NCI-H524 treated with DMSO at 0.1 percent for 48 hours (cell line): ENCODE measurements at places on chromosomes 12 and 14.

GRCh38 chr12:112331886-112332285 is 50.3 kb downstream of the HECTD4 start:
- no peak for DNase-seq

DNA sequence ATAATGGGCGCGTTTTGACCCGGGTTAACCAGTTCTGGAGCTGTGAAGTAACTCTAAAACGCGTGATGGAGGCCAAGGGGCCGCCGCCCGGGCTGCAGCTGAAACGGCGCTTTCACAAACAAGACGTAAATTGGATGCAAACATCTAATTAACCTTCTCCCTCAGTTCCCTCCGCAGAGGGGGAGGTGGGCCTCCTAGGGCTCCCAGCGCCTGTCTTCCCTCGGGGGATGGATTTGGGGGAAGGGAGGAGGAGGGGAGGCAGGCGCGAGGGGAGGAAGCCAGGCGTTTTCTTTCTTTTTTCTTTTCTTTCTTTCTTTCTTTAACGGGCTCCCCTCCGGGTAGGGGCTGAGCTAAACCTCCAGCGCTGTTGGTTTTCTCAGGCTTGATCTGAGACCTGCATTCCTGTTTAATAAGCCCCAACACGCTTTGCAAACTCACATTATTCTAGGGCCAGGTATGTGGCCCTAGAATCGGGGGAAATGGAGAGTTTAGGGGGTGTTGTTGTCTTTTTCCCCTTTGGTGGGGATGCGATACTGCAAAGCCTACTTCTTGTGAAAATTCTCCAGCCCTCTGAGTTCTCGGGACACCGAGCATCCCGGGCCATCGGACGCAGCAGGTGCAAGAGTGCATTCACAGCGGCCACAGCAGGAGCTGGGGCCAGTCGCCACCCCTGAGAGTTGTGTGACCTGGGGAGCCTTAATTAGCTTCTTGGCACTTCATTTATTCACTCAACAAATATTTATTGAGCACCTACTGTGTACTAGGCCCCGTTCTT is 43.6 kb upstream of the LHX5 start:
- DNase-seq: no peak

GRCh38 chr12:96901175-96901574 is 5.9 kb upstream of the NEDD1 start:
- no peak for DNase-seq

GRCh38 chr14:85417396-85417795 is 112.5 kb upstream of the FLRT2 start:
- DNase-seq: no peak

- no peak for DNase-seq
Observed at GRCh38 chr12:89454080-89454848, 70.3 kb downstream of the GALNT4 start.

DNA sequence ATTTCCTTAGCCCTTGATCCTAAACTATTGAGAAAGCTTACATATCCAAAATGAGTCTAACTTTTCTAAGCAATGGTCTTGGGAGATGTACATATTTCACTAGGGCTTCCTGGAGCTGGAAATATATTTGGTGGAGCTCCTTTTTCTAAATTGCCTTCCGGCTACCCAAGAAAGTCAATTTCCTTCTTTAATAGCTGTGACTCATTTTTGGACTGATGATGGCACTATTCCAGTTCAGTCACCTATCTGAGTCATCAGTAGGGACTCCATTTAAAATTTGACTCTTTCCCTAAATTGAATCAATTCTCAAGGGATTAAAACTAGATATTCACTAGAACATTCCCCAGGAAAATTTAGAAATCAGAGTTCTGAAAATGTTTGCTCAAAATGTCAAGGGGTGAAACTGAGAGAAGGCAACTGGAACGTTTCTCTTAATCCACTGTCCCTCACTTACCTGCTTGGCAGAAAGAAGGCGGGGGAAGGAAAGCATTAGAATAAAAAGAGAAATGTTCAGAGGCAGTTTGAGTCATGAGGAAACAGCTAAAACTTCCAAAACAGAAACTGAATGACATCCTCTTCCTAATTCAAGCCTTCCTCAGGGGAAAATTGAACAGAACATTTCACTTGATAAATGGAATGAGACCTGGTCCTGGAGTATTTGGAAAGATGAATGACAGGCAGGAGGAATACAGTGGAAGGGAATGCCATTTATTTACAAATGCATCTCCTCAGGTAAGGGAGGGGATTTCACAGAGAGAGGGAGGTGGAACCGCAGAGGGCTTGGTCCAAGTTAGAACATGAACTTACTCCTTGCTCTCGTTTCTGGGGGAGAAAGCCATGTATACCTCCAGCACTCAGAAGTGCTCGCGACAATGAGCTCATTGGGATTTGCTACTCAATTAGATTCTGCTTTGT is 91.2 kb downstream of the RGS6 start:
- DNase-seq: no peak
